Natural killer cell (primary cell): ENCODE measurements at places on chromosomes 3 and 15. TPM values are rescaled to one million over a fixed set of nuclear protein-coding genes. Genes with fewer than 3 reads are reported as not detected.

Gene CEMIP
- total RNA-seq = not detected

GRCh38 chr3:185028121-185028520 lies 124.7 kb downstream of the C3orf70 start:
- DNase-seq = no peak

GRCh38 chr3:172138792-172139507 lies 99.6 kb downstream of the FNDC3B start:
- no peak for DNase-seq

GRCh38 chr15:79436037-79436780 lies 4.1 kb downstream of the MINAR1 start:
- DNase-seq = no peak

DNA sequence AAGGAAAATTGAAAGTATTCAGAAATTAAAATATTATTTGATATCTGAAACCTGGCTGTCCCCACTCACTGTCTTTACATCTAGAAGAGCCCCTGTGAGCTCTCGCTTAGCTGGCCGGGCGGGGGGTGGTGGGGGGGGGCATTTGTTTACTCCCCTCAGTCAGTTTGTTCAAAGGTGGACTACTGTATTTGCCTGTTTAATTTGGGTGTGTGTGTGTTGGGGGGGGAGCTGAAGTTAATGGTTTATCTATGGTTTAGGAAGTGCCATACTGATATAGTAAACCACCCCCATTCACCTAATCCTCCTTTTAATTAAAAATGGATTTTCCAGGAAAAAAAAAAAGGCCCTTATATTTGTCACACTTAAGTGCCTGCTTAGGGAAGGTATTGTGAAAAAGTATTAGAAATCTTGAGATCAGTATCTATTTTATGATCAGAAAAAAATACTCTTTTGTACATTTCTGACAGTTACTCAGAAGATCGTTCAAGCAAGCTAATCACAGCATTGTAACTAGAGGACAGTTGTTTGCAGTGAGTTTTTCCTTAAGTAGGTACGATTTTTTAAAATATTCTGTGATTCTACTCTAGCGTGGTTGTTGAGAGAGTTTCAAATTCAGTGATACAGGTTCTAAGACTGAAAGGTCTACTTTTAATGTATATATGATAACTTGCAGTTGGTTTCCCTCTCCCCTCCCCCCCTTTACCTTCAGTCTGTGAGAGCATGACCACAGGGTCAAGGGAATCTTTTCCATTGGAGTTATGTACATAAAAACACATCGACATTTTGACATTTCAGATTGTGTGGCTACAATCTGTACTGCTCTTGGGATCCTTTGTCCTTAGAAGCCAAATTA lies 8.5 kb downstream of the NR2F2 start:
- DNase-seq = no peak
